NCI-H1417 (cell line): ENCODE measurements at places on chromosomes 16 and 17.
A peak's percentile ranks its signal among the peaks of the same experiment; 100 is the strongest.

- no peak for DNase-seq
These were observed 95.2 kb upstream of the SEC14L1 start for GRCh38 chr17:77045441-77046041.

DNA sequence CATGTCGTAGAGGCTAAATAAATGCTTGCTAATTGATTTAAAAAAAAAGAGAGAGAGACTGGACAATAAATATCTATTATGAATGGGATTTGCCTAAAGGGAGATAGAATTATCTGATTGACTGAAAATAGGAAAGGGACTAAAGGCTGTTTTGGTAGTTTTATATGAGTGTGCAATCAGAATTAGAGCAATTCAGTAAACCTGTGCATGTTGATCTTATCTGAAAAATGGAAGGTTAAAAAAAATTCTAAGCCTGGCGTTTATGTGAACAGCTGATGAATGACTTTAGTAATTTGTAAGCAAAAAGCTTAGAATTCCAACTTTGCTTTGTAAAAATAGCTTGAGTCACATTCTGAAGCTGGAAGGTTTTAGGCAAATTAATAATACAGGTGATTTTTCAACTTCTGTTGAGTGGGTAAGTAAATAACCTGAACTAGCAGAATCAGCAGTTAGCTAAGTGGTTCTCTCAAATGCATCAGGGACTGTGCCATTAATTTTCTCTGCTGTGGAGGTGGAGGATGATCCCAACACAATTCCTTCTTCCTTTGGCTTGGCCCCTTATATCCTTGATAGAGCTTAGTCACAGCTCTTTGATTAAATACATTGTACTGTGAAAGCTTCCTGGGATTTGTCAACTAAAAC, 254.4 kb downstream of the PHKB start:
- DNase-seq: peak; percentile 12

GRCh38 chr16:67256701-67257230, 8.0 kb downstream of the SLC9A5 start:
- DNase-seq: no peak

GRCh38 chr17:11245187-11245586, 4.2 kb downstream of the SHISA6 start:
- DNase-seq: no peak

GRCh38 chr17:74393346-74393942, 26.1 kb downstream of the GPR142 start:
- no peak for DNase-seq

DNA sequence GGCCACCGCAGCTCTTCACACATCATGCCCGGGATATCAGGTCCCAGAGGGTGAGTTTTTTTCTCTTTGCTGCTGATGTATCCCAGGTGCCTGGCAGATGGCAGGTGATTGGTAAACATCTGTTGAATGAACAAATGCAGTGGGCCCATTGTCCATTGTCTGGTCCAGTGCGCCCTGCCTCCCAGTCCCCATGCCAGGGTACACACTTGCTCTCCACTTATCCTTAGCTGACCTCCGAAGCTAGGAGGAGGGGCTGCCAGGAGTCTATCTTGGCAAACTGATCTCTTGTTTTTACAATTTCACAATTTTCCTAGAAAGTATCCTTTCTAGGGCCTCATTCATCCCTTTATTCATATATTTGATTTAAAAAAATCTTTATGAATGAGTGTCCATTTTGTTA, 196.0 kb downstream of the RAB11FIP4 start:
- DNase-seq: peak; percentile 23

- DNase-seq: no peak
These were observed 124.4 kb downstream of the SPACA3 start for GRCh38 chr17:33116021-33116551.

DNA sequence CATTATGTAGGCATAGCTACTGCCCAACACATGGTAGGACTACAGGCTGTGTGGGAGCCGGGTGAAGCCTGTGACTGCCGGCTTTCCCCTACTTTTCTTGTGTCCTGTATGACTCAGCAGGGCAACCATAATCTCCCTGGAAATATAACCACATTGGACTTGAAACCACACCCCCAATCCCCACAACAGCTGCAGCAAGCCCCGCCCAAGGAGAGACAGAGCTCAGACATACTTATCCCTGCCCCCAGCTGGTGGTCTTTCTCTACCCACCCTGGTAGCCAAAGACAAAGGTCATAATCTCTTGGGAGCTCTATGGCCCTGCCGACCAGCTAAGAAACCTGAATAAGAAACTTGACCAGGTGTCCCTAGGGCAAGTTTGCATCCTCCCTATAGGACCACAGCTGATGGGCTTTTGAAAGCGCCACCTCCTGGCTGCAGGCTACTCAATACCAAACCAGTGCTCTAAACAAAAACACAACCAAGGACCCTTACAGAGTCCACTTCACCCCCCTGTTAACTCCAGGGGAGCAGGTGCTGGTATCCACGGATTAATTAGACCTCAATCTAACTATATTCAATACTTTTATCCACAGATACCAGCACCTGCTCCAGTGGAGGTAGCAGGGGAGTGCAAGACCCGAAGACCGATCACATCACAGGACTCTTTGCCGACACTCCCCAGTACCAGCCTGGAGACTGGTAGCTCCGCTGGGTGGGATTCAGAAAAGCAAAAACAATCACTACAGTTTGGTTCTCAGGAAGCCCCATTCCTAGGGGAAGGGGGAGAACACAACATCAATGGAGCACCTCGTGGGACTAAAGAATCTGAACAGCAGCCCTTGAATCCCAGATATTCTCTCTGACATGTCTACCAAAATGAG, 91.2 kb downstream of the IRX5 start:
- no peak for DNase-seq

GRCh38 chr16:21211486-21211885, at the start of gene ZP2:
TSS of gene ZP2 (minus strand) at chr16:21211574. CDS start at chr16:21211547, 27 bp downstream.
- no peak for DNase-seq

DNA sequence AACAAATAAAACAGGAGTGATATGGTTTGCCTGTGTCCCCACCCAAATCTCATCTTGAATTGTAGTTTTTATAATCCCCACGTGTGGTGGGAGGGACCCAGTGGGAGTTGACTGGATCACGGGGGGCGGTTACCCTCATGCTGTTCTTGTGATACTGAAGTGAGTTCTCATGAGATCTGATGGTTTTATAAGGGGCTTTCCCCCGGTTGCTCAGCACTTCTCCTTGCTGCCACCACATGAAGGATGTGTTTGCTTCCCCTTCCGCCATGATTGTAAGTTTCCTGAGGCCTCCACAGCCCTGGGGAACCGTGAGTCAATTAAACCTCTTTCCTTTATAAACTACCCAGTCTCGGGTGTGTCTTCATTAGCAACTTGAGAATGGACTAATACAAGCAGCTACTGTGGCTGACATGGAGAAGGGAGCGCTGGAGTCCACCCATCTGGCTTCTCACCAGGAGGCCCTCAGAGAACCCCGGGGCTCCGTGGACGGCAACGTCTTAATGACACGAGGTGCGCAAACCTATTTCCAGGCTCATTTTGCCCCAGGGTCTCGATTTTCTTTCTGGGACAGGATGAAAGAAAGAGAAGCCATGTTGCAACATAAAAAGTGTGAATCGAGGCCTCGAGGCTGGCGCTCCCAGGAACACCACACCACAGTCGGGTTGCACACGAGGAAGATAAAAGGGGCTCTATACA, 129.5 kb downstream of the DYNLRB2 start:
- DNase-seq: no peak

GRCh38 chr17:45367216-45367615, 50.4 kb upstream of the MAP3K14 start:
- DNase-seq: no peak

DNA sequence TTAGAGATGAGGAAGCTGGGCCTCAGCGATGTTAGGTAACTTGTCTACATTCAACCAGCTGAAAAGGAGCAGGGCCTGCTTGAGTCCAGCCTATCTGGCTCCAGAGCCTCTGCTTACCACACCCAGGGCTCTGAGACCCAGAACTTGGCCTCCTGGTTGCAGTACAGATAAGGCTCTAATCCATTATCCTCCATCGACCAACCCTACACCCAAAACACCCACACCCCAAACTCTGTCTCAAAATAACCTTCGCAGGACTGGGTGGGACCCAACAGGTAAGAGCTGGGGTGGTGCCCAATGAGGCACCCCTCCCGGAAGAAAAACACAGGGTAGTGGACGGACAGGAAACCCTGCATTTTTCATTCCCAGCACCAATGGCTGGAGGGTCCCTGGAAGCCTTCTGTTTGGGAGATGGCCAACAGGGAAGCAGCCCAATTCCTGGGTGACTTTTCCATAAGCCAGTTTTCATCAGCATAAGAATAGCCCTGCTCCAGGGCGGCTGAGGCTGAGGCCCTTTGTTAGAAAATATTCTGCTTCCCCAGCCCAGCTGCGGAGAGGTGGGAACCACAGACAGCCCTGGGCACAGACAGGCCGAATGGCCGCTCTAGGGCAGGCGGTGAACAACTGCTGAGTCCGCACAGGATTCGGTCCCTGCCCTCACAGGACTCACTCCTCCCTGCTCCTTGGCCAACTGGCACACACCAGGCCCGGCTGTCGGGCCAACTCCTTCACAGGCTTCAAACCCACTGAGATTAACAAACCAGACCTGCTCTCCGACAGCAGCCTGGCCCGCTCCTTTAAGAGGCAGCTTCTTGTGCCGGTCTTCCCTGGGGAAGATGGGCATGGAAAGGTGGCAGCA, 9.8 kb downstream of the SMIM5 start:
- no peak for DNase-seq

- DNase-seq: no peak
These were observed 61.6 kb downstream of the MRTFB start for GRCh38 chr16:14132696-14133048.

DNA sequence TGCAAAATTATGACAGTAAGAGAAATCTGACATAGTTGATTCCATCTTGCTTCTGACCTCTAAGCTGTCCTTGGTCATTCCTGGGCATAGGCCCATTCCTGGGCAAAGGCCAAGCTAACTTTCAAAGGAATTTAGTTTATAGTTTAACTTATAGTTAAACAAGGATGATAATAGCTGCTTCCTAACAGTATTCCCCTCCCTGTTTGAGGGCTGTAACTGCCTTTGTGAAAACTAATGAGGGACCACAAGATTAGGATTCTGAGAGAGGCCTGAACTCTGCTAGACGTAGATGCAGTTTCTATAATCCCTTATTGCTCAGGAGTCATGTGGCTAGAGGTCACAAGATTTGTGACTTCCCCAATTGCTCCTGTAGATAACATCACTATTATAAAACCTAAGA, 80.2 kb upstream of the ASIC2 start:
- no peak for DNase-seq

DNA sequence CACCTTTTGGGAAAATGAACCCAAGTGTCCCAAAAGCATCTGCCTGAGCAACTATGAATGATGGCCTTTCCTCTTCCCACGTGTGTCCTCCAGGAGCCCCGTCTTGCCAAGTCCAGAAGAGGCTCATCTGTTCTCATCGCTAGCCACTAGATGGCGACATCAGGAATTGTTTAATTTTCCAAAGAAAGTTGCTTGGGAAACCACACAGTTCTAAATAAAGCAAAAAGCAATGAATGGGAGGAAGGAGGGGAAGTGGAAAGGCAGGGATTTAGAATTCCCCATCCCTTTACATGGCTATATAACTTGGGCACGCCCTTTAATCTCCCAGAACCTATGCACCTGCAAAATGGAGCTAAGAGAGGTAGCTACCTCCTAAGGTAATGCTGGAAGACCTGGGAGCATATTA, 9.0 kb upstream of the CDH5 start:
- peak; percentile 44 for DNase-seq

- DNase-seq: no peak
These were observed 9.4 kb upstream of the ATP5MC1 start for GRCh38 chr17:48883171-48883570.

DNA sequence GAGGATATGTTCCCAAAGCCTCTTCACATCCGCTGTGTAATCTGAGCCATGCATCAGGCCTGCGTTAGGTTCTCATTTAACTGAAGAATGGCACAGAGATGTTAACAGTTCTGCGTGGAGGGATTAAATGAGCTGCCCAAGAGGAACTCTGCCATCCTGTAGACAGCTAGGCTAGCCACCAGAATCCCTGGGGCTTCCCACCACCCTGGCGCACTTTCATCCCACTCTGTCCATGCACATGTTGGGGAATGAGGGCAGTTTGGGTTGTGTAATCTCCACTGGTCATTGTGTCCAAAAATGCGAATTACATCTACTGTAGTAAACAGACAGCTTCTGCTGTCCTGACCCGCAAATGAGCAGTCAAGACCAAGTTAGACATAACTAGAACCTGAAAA, 1.0 kb upstream of the GLG1 start:
- no peak for DNase-seq

GRCh38 chr16:9612267-9612666, 520.8 kb downstream of the HAPSTR1 start:
- no peak for DNase-seq

GRCh38 chr16:57349212-57350031, 9.2 kb upstream of the CCL22 start:
- no peak for DNase-seq

DNA sequence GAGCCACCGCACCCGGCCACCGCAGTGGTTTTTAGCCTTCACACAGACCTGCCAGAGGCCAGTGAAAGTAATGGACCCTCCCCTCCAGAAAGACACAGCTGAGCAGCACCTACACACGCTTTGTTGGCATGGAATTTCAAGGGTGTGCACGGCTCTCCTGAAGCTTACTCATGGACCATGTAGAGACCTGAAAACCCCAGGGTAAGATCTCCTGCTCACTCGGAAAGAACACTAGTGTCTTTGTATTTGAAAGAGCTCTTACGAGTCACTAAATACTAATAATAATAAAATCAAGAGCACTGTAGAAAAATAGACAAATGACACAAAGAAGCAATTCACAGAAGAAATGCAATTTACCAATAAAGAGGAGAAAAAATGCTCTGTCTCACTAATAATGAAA, 20.0 kb downstream of the SLC43A2 start:
- DNase-seq: no peak

GRCh38 chr16:7420843-7421242, 88.2 kb downstream of the RBFOX1 start:
- DNase-seq: no peak

DNA sequence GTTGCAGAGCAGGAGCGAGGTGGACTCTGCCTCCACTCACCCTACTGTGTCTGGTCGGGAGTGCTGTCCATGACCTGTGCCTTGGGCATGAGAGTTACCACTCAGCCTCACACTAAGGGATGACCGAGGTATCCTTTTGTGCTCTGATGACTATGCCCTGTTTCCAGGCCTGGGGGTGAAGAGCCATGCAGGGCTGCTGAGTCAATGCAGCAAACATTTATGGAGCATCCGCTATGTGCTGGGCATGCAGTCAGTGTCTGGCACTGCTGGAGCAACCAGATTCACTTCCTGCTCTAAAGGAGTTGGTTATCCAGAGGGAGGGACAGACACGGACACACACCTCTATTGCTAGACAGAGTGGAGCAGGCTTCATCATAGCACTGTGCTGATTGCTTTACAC, 7.6 kb upstream of the HNF1B start:
- no peak for DNase-seq

GRCh38 chr17:37657202-37657601, 14.0 kb upstream of the DDX52 start:
- no peak for DNase-seq
